GM23248 (cell line): ENCODE measurements at places on chromosomes 16 and 17.

- H3K27me3 ChIP-seq: no peaks in the 10 kb centered on the region
- no peaks in the 10 kb centered on the region for H3K4me1 ChIP-seq
- no peaks in the 10 kb centered on the region for H3K36me3 ChIP-seq
- no peak overlapping the region for H3K4me3 ChIP-seq
- DNase-seq: peak; percentile 3
Observed at GRCh38 chr16:88014252-88014781, 63.1 kb downstream of the BANP start.

- no peaks in the 10 kb centered on the region; the same call in 1 of the 2 replicates for H3K27me3 ChIP-seq
- H3K27ac ChIP-seq: no peak overlapping the region
- H3K36me3 ChIP-seq: no peaks in the 10 kb centered on the region
Observed at GRCh38 chr16:27199235-27199586, 4.1 kb upstream of the KDM8 start.

GRCh38 chr17:77234695-77235094 lies 93.9 kb downstream of the SEC14L1 start:
- DNase-seq: no peak
- H3K36me3 ChIP-seq: no peaks in the 10 kb centered on the region

DNA sequence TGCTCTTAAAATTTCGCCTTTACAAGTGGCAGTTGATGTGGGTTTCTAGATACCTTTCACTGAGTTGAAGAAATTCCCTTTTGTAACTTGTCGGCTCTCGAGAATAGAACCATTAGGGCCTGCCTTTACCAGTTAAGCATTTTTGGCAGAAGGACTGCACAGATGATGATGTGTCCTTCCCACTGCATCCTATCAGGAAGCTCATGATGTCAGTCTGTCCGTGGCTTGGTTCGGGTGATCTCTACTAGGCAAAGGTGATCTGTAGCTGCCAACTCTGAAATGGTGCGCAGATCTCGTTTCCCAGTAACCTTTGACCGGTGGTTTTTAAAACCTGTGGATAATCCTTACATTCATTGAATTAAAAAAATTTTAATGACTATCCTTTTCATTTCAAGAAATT lies 49.7 kb downstream of the ZNRF1 start:
- DNase-seq: no peak
- H3K4me3 ChIP-seq: no peak overlapping the region

DNA sequence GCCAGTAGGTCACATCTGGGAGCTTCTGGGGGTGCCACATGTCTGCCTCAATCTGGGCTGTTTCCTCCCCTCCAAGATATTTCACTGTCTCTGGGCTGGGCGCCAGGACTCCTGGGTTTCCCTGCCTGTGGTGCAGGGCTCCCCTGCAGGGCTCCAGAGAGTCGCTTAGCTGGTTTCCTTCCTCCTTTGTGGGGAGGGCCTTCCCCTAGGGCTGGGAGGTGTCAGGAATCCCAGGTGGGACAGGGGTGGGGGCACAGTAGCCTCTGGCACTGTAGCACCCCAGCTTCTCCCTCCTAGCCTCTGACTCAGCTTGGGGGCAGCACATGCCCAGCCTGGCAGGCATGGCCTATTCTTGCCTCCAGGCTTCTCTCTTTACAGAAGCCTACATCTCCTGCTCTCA lies 2.6 kb downstream of the RARA start:
- DNase-seq: peak; percentile 70
- H3K27me3 ChIP-seq: no peaks in the 10 kb centered on the region
- H3K4me1 ChIP-seq: peaks cover 78% of the 10 kb centered on the region
- H3K4me3 ChIP-seq: no peak overlapping the region
- peak overlapping the region; percentile 14 for H3K27ac ChIP-seq

DNA sequence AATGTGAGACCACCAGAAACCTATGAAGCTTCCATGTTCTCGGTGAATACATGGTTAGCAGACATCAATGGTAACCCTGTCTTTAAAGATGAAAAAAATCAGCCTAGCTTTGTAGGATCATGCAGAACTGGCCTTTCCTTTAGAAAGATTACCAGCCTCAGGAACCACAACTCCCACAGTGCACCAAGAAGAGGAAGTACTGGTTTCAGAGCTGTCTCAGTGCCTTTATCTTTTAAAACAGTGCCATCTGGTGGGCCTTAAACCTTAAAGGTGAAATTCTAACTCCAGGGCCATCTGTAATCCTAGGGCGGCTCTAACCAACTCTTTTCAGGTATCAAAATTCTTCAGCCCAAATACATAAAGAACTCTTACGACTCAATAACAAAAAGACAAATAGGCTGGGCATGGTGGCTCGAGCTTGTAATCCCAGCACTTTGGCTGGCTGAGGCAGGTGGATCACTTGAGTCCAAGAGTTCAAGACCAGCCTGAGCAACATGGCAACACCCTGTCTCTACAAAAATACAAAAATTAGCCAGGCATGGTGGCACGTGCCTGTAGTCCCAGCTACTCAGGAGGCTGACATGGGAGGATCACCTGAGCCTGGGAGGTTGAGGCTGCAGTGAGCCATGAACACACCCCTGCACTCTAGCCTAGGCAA lies 5.4 kb downstream of the ATPAF2 start:
- peak; percentile 93 for DNase-seq
- no peak overlapping the region for H3K27ac ChIP-seq
- H3K4me1 ChIP-seq: peaks cover 7% of the 10 kb centered on the region
- no peaks in the 10 kb centered on the region for H3K36me3 ChIP-seq
- no peaks in the 10 kb centered on the region for H3K27me3 ChIP-seq

GRCh38 chr16:65283181-65283651 lies 161.4 kb upstream of the CDH11 start:
- no peak for DNase-seq
- no peaks in the 10 kb centered on the region for H3K4me1 ChIP-seq
- H3K4me3 ChIP-seq: no peak overlapping the region
- no peaks in the 10 kb centered on the region for H3K36me3 ChIP-seq

GRCh38 chr17:82587234-82588086 lies 60.8 kb downstream of the WDR45B start:
- H3K27ac ChIP-seq: no peak overlapping the region
- no peak overlapping the region for H3K4me3 ChIP-seq
- no peak for DNase-seq
- no peaks in the 10 kb centered on the region for H3K27me3 ChIP-seq
- peaks cover 23% of the 10 kb centered on the region; the same call in 1 of the 2 replicates for H3K36me3 ChIP-seq
- peaks cover 7% of the 10 kb centered on the region; the same call in 1 of the 2 replicates for H3K4me1 ChIP-seq

DNA sequence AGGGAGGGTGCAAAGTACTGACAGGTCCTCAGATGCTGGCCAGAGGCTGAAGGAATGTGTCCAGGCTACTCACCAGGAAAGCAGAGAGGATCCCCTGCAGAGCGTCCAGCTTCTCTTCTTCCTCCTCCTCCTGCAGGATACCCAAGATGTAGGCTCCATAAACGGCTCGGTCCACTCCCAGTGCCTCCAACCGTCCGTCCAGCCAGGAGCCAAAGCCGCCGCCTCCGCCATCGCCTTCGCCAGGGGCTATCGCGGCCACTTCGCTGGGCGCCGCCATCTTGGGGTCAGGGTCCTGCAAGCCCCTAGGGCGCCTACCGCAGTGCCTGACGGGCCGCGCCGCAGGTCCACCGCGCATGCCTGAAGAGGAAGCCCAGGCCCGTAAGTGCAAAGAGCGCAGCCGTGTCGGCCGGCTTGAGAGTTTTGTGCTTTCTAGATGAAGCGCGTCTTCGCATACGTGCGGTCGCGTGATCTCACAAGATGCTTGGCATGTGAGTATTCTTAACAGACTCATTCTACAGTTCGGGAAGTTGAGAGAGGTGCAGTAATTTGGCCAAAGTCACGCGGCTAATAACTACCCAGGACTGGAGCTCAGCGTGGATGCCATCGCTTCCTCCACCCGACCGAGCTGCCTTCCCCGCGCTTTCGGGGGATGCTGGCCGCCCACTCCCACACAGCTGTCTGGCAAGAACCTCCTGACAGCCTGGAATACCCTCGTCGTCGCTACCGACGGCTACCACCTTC lies at the start of gene CCDC43:
Gene CCDC43 (minus strand): TSS at position 300 of the 741 bp plus-strand sequence. CDS start 23 bp downstream, at position 277.
- peak within 1 kb of the TSS; percentile 85 for H3K27ac ChIP-seq
- H3K27me3 ChIP-seq: no peaks in the 10 kb centered on the region
- no peaks in the 10 kb centered on the region for H3K36me3 ChIP-seq
- peak within 1 kb of the TSS; percentile 98 for H3K4me3 ChIP-seq
- peak; percentile 97 for DNase-seq

DNA sequence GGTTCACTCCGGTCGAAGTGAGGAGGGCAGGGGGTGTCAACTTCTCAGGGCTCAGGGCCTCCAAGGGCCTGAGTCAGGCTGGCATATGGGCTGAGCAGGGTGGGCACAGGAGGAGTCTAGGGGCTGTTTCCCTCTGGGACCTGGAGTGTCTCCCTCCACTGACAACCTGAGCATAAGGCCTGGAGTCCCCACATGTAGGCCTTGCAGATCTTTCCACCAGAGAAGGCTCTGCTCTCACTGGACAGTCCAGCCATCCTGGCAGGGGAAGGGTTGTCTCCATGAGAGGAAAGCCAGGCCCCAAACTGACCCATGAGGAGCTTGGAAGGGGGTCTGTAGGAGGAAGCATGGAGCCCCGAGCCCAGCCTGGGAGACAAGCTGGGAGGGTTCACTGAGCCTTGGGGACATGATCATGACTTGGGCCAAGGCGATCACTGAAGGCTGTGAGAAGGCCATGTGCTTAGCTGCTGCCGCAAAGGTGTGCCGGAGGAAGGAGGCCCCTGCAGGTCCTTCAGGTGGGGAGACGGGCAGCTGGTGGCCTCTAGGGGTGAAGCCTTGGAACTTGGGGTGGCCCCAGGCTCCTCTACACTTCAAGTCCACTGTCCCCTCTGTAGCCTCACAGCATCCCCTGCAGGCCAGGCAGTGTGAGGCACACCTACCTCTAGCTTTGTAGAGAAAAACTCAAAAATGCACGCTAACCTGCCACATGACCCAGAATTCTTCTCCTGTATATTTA lies 9.9 kb downstream of the CMTM2 start:
- no peak overlapping the region for H3K4me3 ChIP-seq
- no peaks in the 10 kb centered on the region for H3K36me3 ChIP-seq
- H3K27me3 ChIP-seq: no peaks in the 10 kb centered on the region
- no peak overlapping the region for H3K27ac ChIP-seq

GRCh38 chr17:60699090-60699489 lies 21.4 kb downstream of the BCAS3 start:
- H3K27me3 ChIP-seq: no peaks in the 10 kb centered on the region
- no peak overlapping the region for H3K4me3 ChIP-seq
- H3K4me1 ChIP-seq: no peaks in the 10 kb centered on the region
- DNase-seq: no peak
- no peak overlapping the region for H3K27ac ChIP-seq

DNA sequence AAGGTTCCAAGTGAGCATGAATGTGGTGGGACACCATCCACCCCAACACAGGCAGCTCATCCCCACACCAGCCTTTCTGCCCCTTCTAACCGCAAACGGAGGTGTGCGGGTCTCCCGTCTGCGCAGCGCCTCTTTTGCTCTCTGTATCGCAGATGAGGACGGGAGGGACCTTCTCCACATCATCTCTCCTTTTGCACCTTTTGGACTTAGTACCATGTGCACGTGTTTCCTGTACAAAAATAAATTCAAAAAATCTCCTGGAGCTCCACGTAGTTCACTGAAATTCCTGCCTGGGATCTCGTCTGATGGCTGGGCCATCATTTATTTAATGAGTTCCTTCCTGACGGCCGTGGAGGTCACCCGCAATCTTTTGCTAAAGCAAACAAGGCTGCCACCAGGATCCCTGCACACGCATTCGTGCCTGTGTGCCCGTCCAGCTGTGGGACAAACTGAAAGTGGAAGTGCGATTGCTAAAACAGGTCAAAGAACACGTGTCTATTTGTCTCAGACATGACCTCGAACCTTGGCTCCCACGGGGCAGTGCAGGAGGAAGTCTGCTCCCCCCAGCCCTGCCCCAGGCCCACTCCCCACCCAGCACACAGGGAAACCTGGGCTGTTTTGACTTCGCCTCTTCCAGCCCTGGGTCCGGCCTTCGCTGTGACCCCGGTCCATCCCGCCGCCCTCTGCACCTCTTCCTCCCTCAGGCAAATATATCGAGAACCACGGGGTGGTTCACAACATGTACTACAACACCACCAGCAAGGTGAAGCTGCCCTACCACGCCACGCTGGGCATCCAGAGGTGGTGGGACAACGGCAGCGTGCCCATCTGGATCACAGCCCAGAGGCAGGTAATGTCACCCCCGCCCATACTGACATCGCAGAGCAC lies 2.3 kb downstream of the ENPP7 start:
- peaks cover 4% of the 10 kb centered on the region; the same call in 1 of the 2 replicates for H3K4me1 ChIP-seq
- no peak overlapping the region for H3K4me3 ChIP-seq
- no peak overlapping the region for H3K27ac ChIP-seq
- H3K27me3 ChIP-seq: no peaks in the 10 kb centered on the region

GRCh38 chr16:4892361-4893102 lies 44.4 kb downstream of the PPL start:
- no peaks in the 10 kb centered on the region for H3K4me1 ChIP-seq
- no peaks in the 10 kb centered on the region; the same call in 1 of the 2 replicates for H3K36me3 ChIP-seq
- DNase-seq: no peak
- H3K27ac ChIP-seq: no peak overlapping the region
- no peak overlapping the region for H3K4me3 ChIP-seq

- peaks cover 8% of the 10 kb centered on the region; the same call in 1 of the 2 replicates for H3K4me1 ChIP-seq
- DNase-seq: peak; percentile 76
- H3K27me3 ChIP-seq: no peaks in the 10 kb centered on the region
- H3K36me3 ChIP-seq: no peaks in the 10 kb centered on the region
Observed at GRCh38 chr17:76492989-76493501, 8.2 kb downstream of the RHBDF2 start.

DNA sequence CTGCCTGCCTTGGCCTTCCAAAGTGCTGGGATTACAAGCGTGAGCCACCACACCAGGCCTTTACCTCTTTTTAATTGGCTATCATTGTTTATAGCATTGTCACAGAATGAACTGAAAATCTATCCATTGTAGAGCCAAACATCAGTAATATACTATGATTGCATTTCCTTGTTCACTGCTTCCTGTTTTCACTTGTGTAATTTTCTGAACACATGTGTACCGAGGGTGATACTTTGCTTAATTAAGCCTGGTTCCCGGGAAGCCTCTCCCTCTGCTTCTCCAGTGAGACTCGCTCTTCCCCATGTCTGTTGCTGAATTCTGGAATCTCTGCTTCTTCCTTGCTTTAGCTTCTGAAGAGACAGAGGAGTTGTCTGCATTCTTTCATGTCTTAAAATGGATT lies 33.1 kb downstream of the POLR3E start:
- DNase-seq: no peak
- no peaks in the 10 kb centered on the region for H3K4me1 ChIP-seq
- peaks cover 37% of the 10 kb centered on the region for H3K36me3 ChIP-seq
- no peak overlapping the region for H3K4me3 ChIP-seq
- H3K27ac ChIP-seq: no peak overlapping the region

- peaks cover 11% of the 10 kb centered on the region for H3K27me3 ChIP-seq
- no peak for DNase-seq
- H3K36me3 ChIP-seq: no peaks in the 10 kb centered on the region
- no peak overlapping the region for H3K27ac ChIP-seq
- peaks cover 10% of the 10 kb centered on the region; the same call in 1 of the 2 replicates for H3K4me1 ChIP-seq
Observed at GRCh38 chr17:76234354-76234679, 6.0 kb downstream of the RNF157 start.
